ENCODE measurements at places on chromosomes 6 and 20. TPM values are rescaled to one million over a fixed set of nuclear protein-coding genes. Genes with fewer than 3 reads are reported as not detected.

Gene PSMB1
- 411 TPM for polyA plus RNA-seq

Gene IMPG1
- polyA plus RNA-seq, result not detected

Gene SIGLEC1
- not detected for polyA plus RNA-seq

- no peak for DNase-seq
Observed at GRCh38 chr20:39164642-39165041, 202.5 kb downstream of the DHX35 start.

Gene OXT
- 0.70 TPM for polyA plus RNA-seq

Gene BPIFB1
- not detected for polyA plus RNA-seq

- no peak for DNase-seq
Observed at GRCh38 chr6:105105094-105105493, 74.7 kb downstream of the POPDC3 start.

Gene BNIP5
- not detected for polyA plus RNA-seq

GRCh38 chr6:140051521-140052512 is 677.4 kb upstream of the CITED2 start:
- DNase-seq, result peak; percentile 95

Gene THBS2
- polyA plus RNA-seq, result 76.4 TPM

DNA sequence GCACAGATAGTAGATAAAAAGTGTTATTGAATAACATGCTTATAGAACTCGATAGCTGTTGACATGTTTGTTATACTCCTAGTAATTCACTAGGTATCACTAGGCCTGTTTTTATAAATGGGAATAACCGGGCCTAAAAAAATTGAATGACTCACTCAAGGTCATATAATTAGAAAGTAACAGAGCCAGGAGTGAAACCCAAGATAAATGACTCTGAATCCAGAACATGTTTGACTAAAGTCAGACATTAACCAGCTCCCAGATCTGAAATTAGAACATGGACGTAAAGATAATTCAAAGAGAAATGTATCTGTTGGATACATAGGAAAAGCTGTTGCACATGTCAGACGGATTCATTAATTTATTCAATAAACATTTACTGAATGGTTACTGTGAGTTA is 26.9 kb downstream of the RGS17 start:
- DNase-seq, result peak; percentile 16

GRCh38 chr6:132506869-132507808 is 5.8 kb downstream of the STX7 start:
- no peak for DNase-seq

- DNase-seq, result no peak
Observed at GRCh38 chr6:63418741-63419140, 99.0 kb upstream of the LGSN start.

GRCh38 chr20:17680836-17681725 is 961 bp downstream of the RRBP1 start:
- peak; percentile 90 for DNase-seq

DNA sequence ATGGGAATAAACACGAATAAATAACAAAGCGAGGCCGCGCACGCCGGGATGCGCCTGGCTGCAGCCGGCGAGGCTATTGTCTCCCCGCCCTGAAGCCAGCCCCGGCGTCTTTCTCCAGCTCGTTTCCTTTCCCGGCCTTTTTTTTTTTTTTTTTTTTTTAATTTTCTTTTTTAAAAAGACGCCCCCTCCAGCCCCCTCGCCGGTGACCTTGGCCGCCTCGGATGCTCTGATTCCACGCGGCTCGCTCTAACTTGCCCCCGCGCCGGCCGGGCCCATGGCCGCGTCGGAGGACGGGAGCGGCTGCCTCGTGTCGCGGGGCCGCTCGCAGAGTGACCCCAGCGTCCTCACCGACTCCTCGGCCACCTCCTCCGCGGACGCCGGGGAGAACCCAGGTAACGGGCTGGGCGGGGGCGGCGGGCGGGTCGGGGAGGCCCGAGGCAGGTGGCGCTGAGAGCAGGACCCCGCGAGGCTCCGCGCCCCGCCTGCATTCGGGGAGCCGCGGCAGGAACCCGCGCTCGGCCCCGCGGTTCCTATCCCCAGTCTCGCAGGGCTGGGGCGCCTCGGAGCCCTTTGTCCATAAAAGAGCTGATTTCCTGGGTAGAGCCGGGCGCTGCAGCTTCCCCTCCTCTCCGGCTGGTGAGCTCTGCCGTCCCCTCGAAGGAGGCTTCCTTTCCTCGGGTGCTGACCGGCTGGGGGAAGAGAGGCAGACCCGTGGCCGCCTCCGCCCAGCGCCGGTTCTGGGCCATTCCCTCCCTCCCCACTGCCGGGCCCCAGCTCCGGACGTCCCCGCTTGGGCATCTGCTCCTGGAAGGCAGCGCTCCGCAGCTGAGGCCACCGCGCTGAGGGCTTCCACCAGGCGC is 631 bp downstream of the PHACTR3 start:
- DNase-seq, result peak; percentile 15

Gene CCN5
- 23.6 TPM for polyA plus RNA-seq

- no peak for DNase-seq
Observed at GRCh38 chr20:59075934-59076508, 33.4 kb upstream of the PRELID3B start.

Gene GMPR
- polyA plus RNA-seq, result 1.5 TPM

DNA sequence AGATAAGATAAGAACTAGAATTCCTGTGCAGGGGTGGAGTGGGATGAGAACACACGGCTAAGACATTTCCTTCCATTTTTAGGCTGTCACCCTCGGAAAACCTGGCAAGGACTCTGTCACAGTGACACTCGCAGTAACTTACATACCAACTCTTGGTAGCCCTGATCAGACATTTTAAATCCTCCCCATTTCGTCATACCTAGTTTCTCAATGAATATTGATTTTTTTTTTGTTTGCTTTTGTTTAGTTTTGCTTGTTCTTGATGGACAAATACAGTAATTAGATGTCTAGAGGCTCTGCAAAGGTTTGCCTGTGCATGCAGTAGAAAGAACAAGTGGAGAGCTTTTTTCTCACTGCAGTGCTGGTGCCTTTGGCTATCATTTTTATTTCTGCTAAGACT is 213.0 kb upstream of the FAM83B start:
- no peak for DNase-seq

Gene FNDC11
- polyA plus RNA-seq, result 0.15 TPM

DNA sequence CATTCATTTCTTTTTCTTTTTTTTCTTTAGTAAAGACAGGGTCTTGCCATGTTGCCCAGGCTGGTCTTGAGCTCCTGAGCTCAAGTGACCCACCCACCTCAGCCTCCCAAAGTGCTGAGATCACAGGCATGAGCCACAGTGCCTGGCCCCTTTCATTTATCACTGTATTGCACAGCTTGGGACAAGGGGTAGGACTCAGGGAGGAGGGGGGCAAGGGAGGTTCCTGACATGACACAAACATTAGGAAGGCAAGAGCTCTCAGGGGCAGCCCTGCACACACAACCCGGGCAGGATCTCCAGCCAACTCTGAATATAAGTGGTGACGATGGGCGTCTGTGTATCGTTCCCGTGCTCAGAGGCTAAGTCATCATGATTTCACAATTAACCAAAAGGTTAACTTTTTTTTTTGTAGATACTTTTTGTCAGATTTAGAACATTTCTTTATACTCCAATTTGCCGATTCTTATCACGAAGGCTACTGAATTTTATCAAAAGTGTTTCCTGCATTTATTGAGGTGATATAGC is 19.9 kb downstream of the SLC2A4RG start:
- DNase-seq, result no peak

DNA sequence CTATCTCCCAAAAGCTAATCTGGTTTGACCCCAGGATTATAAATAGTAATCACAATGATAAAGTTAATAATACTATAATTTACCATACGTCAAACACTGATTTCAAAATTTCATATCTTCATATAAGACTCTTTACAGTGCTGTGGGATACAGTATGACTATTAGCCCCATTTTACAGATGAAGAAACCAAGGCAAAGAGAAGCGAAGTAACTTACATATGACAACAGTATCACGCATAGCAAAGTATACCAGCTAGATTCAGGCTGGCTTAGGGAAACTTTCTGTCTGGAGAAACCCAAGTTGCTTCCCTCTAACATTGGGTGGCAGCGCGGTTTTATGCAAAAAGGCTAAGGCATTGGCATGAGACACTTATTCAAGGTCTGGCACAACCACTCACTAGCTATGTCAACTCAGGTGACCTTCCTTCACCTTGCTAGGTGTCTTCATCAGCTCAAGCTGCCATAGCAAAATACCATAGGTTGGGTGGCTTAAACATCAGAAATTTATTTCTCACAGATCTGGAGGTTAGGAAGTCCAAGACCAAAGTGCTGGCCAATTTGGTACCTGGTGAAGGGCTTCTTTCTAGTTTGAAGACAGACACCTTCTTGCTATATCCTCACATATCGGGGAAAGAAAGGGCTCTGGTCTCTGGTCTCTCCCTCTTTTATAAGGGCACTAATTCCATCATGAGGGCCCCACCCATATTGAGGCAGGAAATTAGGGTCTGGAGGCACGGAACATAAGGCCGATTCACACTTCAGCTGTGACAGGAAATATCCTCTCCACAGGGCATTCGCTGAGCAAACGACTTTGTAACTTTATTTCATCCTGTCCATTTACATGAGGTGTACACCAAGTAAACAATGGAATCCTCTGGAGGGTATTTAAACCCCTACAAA is 22.4 kb upstream of the UTRN start:
- no peak for DNase-seq

Gene HLA-DQB1
- not detected for polyA plus RNA-seq

Gene CCHCR1
- 10.8 TPM for polyA plus RNA-seq

DNA sequence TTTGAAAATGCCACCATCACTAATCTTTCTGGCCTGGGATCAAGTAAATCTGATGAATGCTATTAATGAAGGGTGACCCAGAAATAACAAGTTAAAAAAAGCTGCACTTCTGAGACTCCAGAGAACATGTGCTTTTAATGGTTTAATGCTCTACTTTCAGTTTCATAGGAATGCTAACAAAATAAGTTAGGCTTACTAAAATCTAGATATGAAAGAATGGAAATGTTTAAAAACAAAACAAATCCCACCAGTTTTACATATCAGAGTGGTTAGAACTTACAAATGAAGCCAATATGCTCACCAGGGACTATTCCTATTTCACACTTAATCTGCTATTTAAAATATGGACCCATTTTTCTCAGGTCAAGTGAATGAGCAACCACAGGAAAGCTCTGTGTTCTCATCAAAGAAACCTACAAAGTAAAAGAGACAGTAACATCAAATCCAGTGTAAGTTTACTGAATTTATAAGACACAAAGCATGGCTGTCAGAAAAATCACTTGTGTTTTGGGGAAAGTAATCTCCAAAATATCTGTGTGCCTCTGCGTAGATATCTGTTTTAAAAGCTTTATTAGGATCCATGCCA is 40.3 kb downstream of the FYN start:
- DNase-seq, result no peak

DNA sequence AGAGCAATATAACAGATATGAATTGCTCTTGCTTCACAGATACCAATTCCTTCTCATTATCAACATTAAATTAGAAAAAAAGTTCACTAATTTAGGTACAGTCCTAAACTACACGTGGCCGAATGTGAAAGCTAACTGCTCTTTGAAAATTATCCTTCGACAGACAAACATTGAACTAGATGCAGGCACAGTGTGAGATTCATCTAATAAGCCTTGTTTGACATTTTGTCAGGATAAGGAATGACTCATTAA is 1.1 kb downstream of the FAM184A start:
- DNase-seq, result no peak

DNA sequence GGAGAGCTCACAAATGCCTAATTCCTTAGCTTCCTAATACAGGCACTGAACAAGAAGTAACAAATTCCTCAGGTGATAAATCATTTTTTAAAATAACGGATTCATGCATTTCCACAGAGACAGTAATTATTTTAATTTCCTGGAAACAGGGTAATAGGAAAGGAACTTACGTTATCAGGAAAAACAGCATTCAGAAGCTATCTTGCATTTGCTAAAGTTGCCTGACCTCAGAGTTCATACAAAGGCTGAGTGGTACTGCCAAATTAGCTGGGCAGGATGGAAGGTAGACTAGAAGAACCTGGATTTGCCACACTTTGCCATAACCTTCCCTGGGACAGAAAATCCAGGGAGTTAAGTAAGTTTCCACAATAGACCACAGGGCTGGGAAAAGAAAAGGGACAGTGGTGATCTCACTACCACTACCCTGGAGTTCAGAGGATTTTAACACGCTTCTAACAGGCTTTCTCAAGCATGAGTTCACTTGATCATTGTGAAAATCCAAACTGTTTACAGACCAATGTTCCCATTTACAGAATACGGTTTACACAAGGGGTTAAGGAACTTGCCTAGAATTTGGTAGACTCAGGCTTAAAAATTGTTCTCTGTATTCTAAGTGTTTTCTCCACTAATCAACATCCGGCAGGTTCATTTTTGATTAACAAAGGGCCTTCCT is 57.0 kb downstream of the KIF13A start:
- peak; percentile 55 for DNase-seq

DNA sequence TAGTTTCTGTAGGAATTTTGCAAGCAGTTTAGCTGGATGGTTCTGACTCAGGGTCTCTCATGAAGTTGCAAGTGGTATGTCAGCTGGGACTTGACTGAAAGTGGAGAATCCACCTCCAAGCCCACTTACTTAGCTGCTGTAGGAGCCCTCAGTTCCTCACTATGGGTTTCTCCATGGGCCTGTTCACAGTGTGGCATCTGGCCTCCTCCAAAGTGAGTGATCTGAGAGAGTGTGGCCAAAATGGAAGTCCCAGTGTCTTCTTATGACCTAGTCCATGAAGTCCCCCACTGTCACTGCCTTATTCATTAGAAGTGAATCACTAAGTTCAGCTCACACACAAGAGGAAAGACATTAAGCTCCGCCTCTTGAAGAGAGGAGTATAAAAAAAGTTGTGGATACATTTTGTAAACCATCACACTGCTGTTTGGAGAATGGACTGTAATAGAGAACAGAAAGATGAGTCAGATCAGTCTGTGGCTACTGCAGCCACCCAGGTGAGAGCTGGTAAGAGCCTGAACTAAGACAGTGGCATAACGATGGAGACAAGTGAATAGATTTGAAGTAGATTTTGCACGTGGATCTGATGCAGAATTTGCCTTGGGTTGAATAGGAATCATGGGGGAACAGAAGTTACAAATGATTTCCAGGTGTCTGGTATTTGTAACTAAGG is 4.9 kb upstream of the NELFCD start:
- DNase-seq, result no peak

Gene KATNA1
- polyA plus RNA-seq, result 27.1 TPM

Gene ISM1
- not detected for polyA plus RNA-seq

- no peak for DNase-seq
Observed at GRCh38 chr6:46711491-46711890, 23.7 kb downstream of the PLA2G7 start.

GRCh38 chr20:11502061-11502460 is 415.6 kb upstream of the BTBD3 start:
- peak; percentile 9 for DNase-seq

DNA sequence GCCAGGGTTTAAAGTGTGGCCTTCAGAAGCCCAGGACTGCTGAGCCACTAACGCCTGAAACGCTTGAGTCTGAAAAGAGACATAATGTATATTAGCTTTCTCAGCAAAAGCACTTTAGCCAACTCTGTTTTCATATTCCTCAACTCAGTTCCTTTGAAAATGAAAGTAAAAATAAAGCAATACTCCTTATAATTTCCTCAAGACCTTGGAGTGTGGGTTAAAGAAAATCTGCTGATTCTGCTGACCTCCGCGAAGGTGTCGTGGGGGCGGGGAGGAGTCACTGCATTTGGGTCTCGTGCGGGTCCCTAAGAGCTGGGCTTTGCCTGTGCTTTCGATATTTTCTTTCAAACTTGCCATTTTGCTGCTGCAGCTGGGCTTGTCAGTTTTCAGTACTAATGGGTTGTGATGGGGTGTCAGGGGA is 142.2 kb upstream of the ARID1B start:
- no peak for DNase-seq

All from GM23248 (cell line).